ENCODE measurements at places on chromosomes 16 and 17. TPM values are rescaled to one million over a fixed set of nuclear protein-coding genes. Genes with fewer than 3 reads are reported as not detected.

GRCh38 chr16:28164140-28164539 is 47.6 kb downstream of the XPO6 start:
- H3K27ac ChIP-seq: no peak overlapping the region
- H3K36me3 ChIP-seq: peaks cover 42% of the 10 kb centered on the region
- H3K4me1 ChIP-seq: peaks cover 92% of the 10 kb centered on the region
- H3K4me3 ChIP-seq: no peak overlapping the region
- DNase-seq: no peak

- peaks cover 69% of the 10 kb centered on the region for H3K4me1 ChIP-seq
- peak overlapping the region; percentile 43 for H3K4me3 ChIP-seq
- H3K27me3 ChIP-seq: no peaks in the 10 kb centered on the region
- no peaks in the 10 kb centered on the region for H3K36me3 ChIP-seq
Observed at GRCh38 chr17:45225051-45225700, 3.5 kb downstream of the FMNL1 start.

DNA sequence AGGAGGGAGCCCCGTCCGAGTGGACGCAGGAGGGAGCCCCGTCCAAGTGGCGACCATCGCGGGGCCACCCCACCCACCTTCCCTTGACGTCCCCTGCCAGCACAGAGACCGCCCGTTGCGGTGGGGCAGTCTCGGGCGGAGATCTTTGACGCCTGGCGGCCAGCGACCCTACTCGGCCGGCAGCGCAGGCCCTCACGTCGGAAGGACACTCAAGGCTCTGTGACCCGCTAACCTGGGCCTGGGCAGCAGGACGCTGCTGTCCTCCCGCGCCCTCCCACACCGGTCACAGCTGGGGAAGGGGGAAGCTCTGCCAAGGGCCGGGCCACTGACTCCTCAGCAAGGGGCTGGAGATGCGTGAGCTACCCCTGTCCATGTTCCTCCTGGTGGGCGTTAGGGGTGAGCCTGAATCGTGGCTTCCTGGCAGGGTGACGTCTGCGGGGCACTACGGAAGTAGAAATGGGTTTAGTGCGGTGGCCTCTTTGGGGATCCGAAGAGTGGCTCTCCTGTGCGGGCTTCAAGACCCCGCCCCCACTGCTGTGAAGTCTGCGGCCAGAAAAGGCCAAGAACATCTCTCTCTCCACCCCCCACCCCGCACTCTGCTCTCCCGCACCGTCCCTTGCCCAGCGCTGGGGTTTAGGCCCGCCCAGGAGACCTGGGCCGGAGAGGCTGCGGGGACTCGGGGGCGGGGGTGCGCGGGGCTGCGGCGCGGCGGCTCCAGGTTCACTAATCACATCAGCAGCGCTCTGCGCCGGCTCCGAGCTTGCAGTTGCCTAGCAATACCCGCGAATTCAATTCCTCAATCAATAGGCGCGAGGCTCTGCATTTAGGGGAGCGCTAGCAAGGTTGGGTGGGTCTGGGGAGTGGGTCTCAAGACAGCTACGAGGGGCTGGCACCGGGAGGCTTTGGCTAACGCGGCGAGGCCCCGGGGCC is 5.8 kb downstream of the CBX8 start:
- no peaks in the 10 kb centered on the region for H3K36me3 ChIP-seq
- peaks cover 23% of the 10 kb centered on the region for H3K27me3 ChIP-seq
- no peak for DNase-seq
- H3K4me3 ChIP-seq: no peak overlapping the region
- peaks cover 30% of the 10 kb centered on the region for H3K4me1 ChIP-seq
- H3K27ac ChIP-seq: no peak overlapping the region

- H3K36me3 ChIP-seq: no peaks in the 10 kb centered on the region
- H3K27ac ChIP-seq: no peak overlapping the region
- H3K27me3 ChIP-seq: peaks cover 8% of the 10 kb centered on the region
- no peak for DNase-seq
- no peak overlapping the region for H3K4me3 ChIP-seq
Observed at GRCh38 chr17:79555543-79555942, 55.3 kb downstream of the RBFOX3 start.

GRCh38 chr17:10304758-10305300 is 68.0 kb downstream of the MYH13 start:
- no peak overlapping the region for H3K27ac ChIP-seq
- no peak overlapping the region for H3K4me3 ChIP-seq
- DNase-seq: no peak
- H3K4me1 ChIP-seq: no peaks in the 10 kb centered on the region

GRCh38 chr17:19237389-19238166 is 412 bp downstream of the EPN2 start:
- DNase-seq: peak; percentile 60
- peaks cover 5% of the 10 kb centered on the region for H3K4me1 ChIP-seq
- H3K27ac ChIP-seq: peak overlapping the region; percentile 41
- H3K36me3 ChIP-seq: no peaks in the 10 kb centered on the region

DNA sequence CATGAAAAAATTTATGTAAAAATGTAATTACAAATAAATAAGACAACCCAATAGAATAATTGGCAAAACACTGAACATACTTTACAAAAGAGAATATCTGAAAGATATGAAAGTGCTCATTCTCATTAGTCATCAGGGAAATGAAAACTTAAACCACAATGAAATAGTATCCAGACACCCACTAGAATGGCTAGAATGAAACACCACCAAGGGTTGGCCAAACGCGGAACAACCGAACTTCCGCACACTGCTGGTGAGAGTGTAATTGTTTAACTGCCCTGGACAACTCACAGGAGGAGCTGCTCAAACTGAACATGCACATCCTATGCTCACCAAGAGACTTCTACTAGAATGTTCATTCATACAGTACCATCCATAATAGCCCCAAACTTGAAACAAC is 5.8 kb upstream of the ZDHHC7 start:
- no peak overlapping the region for H3K4me3 ChIP-seq
- H3K4me1 ChIP-seq: peaks cover 15% of the 10 kb centered on the region
- H3K36me3 ChIP-seq: no peaks in the 10 kb centered on the region

GRCh38 chr16:55453909-55454308 is 25.1 kb upstream of the MMP2 start:
- H3K27ac ChIP-seq: no peak overlapping the region
- no peak overlapping the region for H3K4me3 ChIP-seq
- H3K4me1 ChIP-seq: no peaks in the 10 kb centered on the region
- H3K27me3 ChIP-seq: no peaks in the 10 kb centered on the region

DNA sequence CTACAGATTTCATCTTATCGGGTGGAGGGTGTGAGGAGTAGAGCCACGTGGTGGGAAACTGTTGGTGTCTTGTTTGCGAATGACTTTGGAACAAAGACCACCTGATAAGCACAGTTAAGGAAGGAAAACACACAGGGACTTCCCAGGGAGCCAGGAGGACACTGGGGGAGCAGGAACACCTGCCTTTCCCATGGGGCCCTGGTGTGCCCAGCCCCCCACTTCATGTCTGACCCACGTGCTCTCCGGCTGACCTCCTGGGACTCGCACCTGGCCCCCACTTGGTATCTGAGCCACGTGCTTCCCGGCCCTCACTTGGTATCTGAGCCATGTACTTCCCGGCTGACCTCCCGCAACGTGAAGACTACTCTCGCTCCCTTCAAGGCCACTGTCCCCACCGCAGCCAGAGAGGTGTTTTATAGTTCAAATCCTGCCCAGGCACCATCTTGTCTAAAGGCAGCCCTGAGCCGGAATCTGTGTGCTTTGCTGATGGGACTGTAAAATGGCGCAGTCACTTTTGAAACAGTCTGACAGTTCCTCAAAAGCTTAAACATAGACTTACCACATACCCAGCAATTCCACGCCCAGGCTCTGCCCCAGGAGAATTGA is 5.4 kb upstream of the CSNK1D start:
- H3K27ac ChIP-seq: no peak overlapping the region
- no peaks in the 10 kb centered on the region for H3K27me3 ChIP-seq
- DNase-seq: no peak
- no peaks in the 10 kb centered on the region for H3K36me3 ChIP-seq

GRCh38 chr16:1333149-1333812 is at the start of gene BAIAP3:
TSS of gene BAIAP3 (plus strand) at chr16:1333645. CDS start at chr16:1338550, 4,905 bp downstream.
- DNase-seq: no peak
- H3K36me3 ChIP-seq: no peaks in the 10 kb centered on the region
- H3K27me3 ChIP-seq: peaks cover 17% of the 10 kb centered on the region

GRCh38 chr16:66800856-66801255 is 528 bp downstream of the TERB1 start:
- H3K4me1 ChIP-seq: no peaks in the 10 kb centered on the region
- H3K27me3 ChIP-seq: no peaks in the 10 kb centered on the region

GRCh38 chr16:23537390-23537789 is 19.8 kb downstream of the EARS2 start:
- no peak for DNase-seq
- no peaks in the 10 kb centered on the region for H3K27me3 ChIP-seq
- H3K27ac ChIP-seq: no peak overlapping the region
- peaks cover 28% of the 10 kb centered on the region for H3K36me3 ChIP-seq

GRCh38 chr17:82361885-82362633 is 3.0 kb downstream of the TEX19 start:
- no peaks in the 10 kb centered on the region for H3K36me3 ChIP-seq
- no peak overlapping the region for H3K27ac ChIP-seq
- DNase-seq: no peak
- H3K27me3 ChIP-seq: no peaks in the 10 kb centered on the region
- peaks cover 7% of the 10 kb centered on the region for H3K4me1 ChIP-seq

DNA sequence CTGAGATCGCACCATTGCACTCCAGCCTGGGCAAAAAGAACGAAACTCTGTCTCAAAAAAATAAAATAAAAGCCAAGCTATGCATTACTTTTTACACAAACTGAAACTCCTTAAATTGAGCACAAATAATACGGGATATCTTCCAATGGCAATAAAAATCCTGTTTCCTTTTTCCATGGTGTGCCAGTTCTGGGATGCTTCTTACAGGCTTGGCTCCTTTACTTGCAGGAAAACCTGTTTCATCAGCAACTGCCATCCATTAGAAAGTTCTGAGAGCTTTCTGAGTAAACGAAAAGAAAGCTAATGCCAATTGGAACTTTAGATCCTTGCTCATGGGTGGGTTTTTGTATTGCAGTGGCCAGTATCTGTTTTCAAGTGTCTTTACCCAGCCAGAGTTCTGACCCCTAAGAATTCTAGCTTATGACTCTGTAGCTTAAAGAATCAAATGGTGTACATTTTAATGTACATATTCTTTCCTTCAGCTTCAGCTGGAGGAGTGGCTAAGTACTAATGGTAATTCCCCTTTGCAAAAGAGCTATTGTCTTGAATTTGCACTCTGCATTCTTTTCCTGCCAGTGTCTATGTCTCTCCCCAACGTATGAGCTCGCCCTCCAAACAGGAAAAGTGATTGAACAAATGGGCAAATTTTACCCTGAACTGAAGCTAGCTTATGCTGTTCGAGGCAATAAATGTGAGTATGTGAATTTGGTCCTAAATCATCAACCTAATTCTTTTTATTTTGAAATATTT is 21.5 kb upstream of the DDX19A start:
- H3K27me3 ChIP-seq: no peaks in the 10 kb centered on the region
- no peak for DNase-seq

GRCh38 chr17:42180922-42181850 is at the start of gene KCNH4:
TSS of gene KCNH4 (minus strand) at chr17:42181142. CDS start at chr17:42180945, 197 bp downstream.
- no peaks in the 10 kb centered on the region for H3K36me3 ChIP-seq
- DNase-seq: peak; percentile 83
- H3K4me1 ChIP-seq: peaks cover 65% of the 10 kb centered on the region
- no peak within 1 kb of the TSS for H3K4me3 ChIP-seq
- no peaks in the 10 kb centered on the region for H3K27me3 ChIP-seq

- H3K36me3 ChIP-seq: no peaks in the 10 kb centered on the region
- H3K4me3 ChIP-seq: no peak overlapping the region
- no peak for DNase-seq
- peaks cover 4% of the 10 kb centered on the region for H3K27me3 ChIP-seq
- no peak overlapping the region for H3K27ac ChIP-seq
Observed at GRCh38 chr17:16916557-16916920, 55.4 kb downstream of the TNFRSF13B start.

- H3K36me3 ChIP-seq: no peaks in the 10 kb centered on the region
- H3K4me1 ChIP-seq: peaks cover 27% of the 10 kb centered on the region
- DNase-seq: peak; percentile 33
Observed at GRCh38 chr16:3149630-3150345, 15.0 kb downstream of the ZNF213 start.

- H3K4me3 ChIP-seq: no peak overlapping the region
- no peaks in the 10 kb centered on the region for H3K27me3 ChIP-seq
- H3K36me3 ChIP-seq: no peaks in the 10 kb centered on the region
- no peak for DNase-seq
- no peak overlapping the region for H3K27ac ChIP-seq
- no peaks in the 10 kb centered on the region for H3K4me1 ChIP-seq
Observed at GRCh38 chr16:66247516-66248481, 118.7 kb upstream of the CDH5 start.

GRCh38 chr16:66787427-66787826 is 14.0 kb downstream of the TERB1 start:
- no peaks in the 10 kb centered on the region for H3K36me3 ChIP-seq
- H3K4me3 ChIP-seq: no peak overlapping the region
- no peak overlapping the region for H3K27ac ChIP-seq
- H3K4me1 ChIP-seq: no peaks in the 10 kb centered on the region

DNA sequence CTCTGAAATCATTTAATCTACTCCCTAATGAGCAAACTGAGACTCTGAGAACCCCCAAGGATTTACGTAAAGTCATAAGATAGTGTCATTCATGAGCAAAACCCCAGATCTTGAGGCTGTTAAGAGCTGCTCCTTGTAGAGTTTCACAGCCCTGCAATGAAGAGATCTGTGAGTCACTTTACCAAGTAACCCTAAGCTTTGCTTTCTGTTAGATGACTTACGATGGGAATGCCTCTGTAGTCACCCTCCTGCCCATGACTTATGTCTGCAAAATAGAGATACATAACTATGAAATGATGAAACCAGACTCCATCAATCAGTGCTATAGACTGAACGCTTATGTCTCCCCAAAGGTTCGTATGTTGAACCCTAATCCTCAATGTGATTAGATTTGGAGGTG is 117.7 kb downstream of the HS3ST3A1 start:
- no peaks in the 10 kb centered on the region for H3K27me3 ChIP-seq
- no peak overlapping the region for H3K27ac ChIP-seq
- no peak for DNase-seq
- no peaks in the 10 kb centered on the region for H3K4me1 ChIP-seq

- no peak for DNase-seq
- no peaks in the 10 kb centered on the region for H3K27me3 ChIP-seq
- H3K4me1 ChIP-seq: no peaks in the 10 kb centered on the region
- H3K27ac ChIP-seq: no peak overlapping the region
- H3K36me3 ChIP-seq: no peaks in the 10 kb centered on the region
- no peak overlapping the region for H3K4me3 ChIP-seq
Observed at GRCh38 chr17:12918142-12918541, 99.7 kb downstream of the ELAC2 start.

GRCh38 chr16:81277541-81278080 is 37.2 kb upstream of the GAN start:
- no peaks in the 10 kb centered on the region for H3K27me3 ChIP-seq
- H3K27ac ChIP-seq: no peak overlapping the region
- DNase-seq: no peak
- H3K4me1 ChIP-seq: no peaks in the 10 kb centered on the region
- H3K36me3 ChIP-seq: no peaks in the 10 kb centered on the region

- no peaks in the 10 kb centered on the region for H3K4me1 ChIP-seq
- DNase-seq: no peak
- no peak overlapping the region for H3K27ac ChIP-seq
- no peaks in the 10 kb centered on the region for H3K36me3 ChIP-seq
Observed at GRCh38 chr17:82383411-82383810, 11.8 kb downstream of the UTS2R start.

PDIA2 gene
- total RNA-seq: not detected

ST6GALNAC2 gene
- total RNA-seq: 3.3 TPM

LPCAT2 gene
- 0.47 TPM for total RNA-seq

ZFHX3 gene
- 0.69 TPM for total RNA-seq

PTX4 gene
- not detected for total RNA-seq

ANKRD11 gene
- 229 TPM for total RNA-seq

CAPN15 gene
- total RNA-seq: 74.0 TPM

CD7 gene
- 40.9 TPM for total RNA-seq

IRF8 gene
- 1.4 TPM for total RNA-seq

BCAR1 gene
- total RNA-seq: 0.36 TPM

SLC5A10 gene
- total RNA-seq: not detected
